ENCODE measurements at places on chromosomes 3 and 15.

DNA sequence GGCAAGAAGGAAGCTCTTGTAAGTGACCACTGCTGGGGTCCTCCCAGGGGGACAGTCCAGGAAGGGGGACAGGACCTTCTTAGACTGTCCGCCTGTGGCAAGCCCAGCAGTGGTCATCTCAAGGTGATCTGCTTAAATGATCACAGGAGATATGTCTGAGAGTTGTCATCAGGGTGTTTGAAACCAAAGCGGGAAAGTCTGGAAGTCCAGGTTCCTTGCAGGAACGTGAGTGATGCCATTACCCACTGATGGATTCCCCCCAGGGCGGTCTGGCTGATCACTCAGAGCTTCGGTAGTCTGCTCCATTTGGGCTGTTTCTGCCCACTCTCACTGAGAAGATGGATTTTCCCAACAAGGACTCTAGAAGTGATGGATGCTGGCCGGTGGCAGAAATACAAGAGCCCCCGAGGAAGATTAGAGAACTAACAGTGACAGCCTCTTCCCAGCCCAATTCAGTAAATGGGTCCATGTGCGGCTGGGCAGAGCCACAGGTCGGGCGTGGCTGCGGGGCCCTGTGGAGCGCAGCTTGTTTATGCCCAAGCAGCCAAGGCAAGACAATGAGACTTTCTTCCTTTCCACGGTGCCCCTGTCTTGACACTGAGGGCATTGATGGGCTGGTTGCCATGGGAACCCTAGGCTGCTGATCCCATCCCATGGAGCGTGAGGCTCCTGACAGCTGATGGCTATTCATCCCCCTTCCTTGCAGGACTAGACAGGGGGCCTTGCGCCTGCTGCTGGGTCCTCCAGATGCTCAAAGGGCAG is 9.5 kb downstream of the PCSK6 start:
- DNase-seq: no peak

- DNase-seq: no peak
Observed at GRCh38 chr3:74693251-74693650, 78.8 kb upstream of the CNTN3 start.

DNA sequence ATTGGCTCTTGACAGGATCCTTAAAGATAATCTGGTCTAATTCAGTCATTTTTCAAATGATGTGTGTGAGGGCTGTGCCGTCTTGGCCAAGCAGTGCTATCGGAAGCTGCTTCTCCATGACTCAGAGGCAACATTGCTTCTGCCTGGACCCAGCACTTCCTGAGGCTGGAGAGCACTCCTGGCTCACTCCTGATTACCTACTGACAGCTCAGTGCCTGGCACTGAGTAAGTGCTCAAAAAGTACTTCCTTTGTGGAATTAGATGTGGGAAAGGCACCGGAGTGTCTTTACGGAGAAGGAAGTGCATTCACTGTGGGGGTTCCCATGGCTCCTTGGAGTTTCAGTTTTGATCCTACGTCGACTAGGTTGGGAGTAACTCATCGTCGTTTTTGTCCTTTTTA is 86.9 kb upstream of the UBE3A start:
- no peak for DNase-seq

DNA sequence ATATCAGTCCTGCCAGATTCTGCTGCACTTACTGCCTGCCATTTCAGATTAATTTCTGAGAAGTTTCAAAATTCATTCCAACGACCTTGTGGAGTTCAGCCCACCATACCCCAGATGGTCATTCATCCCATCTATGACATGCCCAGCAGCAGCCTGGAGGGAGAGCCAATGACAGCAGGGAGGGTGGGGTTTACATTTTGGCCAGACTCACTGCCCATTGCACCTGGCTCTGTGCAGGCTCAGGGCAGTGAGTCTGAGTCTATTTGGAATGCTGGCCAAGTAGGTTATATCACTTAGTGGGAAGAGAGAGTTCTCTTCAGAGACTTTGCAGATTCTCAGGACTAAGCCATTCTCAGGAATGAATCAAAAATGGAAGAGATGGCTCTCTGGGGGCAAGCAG is 21.5 kb downstream of the SRPRB start:
- no peak for DNase-seq

- DNase-seq: no peak
Observed at GRCh38 chr3:67301556-67301955, 303.4 kb downstream of the KBTBD8 start.

DNA sequence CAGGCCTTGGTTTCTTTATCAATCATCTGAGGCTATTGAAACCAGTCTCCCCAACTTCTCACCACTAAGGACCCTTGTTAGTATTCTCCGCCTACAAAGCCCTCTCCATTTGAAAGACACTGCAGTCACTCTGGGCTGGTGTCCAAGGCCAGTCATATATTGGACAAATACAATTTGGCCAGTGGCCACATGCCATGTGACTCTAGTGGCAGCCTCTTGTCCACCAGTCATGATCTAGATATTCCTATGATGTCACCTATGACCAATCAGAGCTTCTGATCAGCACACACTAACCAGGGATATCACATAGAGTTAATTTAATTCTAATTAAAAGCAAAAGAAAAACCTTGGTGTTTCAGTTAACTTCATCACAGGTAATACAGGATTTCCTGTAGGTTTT is 68.2 kb downstream of the RAB11A start:
- no peak for DNase-seq

GRCh38 chr15:39404767-39405181 is 176.1 kb upstream of the THBS1 start:
- no peak for DNase-seq

DNA sequence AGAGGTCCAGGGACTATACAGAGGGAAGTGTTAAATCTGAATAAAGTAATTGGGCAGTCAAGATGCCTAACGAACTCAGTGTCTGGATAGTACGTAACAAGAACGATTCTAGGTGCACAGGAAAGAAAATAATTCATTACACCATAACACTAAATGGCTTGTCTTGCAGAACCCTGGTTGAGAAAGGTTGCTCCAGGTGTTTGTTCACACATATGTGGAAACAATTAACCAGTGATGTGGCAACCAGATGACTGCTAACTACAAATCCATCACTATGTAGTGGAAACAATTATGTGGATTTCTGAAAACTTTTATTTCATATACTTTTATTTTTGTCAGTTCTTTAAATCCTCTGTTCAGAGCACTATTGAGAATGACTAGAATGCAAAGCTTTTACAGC is 10.4 kb upstream of the HDC start:
- no peak for DNase-seq

GRCh38 chr3:158483701-158484235 is 87.2 kb upstream of the MLF1 start:
- DNase-seq: no peak

DNA sequence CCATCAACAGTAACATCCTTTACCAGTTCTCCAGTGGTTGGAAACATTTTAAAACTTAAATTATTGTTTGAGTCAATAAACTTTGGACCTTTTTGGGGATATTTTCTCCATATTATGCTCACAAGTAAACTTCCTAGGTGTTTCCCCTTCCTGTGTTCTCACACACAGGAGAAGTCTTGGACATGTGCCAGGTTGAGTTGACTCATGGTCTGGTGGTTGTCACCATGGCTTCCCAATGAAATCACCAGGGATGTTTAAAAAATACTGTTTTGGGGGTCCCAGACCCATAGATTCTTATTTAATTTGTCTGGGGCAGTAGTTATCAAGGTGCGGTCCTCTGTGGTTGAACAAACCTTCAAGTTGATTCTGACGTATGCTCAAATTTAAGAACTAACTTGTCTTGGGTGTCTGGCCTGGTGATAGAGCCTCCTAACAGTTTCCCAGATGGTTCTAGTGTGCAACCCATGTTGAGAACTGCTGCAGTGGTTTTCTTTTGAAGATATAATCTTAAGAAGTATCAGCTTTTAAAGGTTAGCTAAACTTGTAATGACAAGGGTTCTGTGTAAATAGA is 291.8 kb downstream of the EDEM1 start:
- no peak for DNase-seq

GRCh38 chr3:181729341-181729869 is 17.7 kb downstream of the SOX2 start:
- DNase-seq: no peak

- DNase-seq: peak; percentile 78
Observed at GRCh38 chr15:90249203-90249863, at the start of gene TTLL13. Gene TTLL13, plus strand, starts transcription at chr15:90249556. Its CDS starts 1,075 bp downstream, at chr15:90250631.

DNA sequence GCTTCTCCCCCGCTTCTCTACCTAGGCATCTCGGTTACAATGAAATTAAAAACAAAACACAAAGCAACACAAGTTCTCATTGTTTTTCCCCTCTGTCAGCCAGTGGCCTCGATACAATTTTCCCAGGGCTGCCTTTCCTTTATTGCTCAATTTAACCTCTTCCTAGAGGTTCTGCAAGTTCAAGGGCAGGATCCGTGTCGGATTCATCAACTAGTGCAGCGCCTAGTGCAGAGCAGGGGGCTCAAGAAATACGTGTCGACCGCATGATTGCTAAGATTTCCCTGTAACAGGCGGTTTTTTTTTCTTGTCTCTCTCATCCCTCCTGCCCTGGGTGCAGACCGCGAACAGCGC is 1.4 kb upstream of the BHLHE40 start:
- no peak for DNase-seq

DNA sequence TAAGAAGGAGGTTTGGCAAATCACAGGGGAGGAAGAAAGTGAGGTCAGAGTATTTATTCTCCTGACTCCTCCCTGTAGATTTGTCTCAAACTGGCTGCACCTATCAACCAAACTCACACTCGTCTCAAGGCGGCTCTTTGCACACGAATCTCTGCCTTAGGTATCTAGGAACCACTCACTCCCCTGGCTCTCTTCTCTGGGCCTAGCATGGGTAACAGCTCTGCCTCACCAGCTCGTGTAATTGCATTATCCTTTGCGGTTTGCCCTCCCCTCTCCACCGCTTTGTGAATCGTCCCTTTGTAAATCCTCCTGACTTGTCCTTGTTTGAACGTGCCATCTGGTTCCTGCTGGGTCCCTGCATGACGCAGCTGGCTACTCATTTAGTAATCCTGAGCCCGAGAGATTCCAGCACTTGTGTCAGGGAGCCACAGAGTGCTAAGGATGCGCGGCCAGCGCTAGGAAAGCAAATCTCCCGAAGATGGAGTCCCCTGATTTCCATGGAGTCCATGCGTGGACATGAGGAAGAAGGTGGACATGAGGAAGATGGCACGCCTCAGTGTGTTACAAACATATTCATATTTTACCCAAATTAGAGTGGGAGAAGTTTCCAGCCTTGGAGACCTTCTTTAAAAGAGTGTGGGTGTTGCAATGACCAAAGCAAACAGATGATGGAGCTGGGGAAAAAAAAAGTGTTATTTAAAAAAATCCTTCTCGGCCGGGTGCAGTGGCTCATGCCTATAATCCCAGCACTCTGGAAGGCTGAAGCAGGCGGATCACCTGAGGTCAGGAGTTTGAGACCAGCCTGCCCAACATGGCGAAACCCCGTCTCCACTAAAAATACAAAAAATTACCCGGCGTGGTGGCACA is 26.7 kb downstream of the NRROS start:
- DNase-seq: no peak

DNA sequence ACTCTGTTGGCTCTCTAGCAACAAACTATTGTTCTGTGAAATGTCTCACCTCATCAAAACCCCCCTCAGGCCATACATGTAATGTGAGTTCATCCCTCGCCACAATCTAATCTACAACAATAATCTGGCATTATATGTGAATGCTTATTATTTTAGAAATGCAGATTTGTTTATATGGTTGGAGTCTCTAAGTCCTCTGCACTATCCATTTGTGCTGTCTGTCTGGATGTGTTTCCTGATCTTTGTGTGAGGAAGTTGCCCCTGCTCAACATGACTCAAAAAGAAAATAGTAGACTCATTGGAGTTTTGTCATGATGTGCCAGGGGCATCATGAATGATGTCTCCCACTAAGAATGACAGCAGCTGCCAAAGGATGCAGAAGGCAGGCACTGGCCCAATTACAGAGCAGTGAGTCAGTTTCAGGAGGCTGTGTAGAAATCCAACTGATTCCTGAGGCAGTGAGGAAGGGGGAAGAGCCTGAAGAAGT is 161.6 kb upstream of the PDZRN3 start:
- DNase-seq: no peak

DNA sequence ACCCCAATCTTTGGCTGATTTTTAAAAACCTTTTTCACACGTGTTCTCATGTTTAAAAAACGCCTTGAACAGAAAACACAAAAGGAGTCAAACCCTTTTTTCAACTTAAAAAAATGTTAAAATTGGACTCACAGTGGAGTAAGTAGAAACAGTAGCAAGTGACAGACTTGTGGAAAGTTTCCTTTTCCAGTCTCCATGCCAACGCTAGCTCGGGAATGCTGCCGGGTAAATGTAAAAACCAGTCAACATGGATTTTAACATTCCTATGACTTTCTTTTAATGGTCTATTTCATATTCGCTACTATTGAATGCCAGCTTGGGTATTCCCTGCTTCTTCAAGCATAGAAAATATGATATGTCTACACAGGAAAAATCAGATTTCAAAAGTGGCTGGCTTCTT is 1.6 kb upstream of the PROK2 start:
- no peak for DNase-seq

DNA sequence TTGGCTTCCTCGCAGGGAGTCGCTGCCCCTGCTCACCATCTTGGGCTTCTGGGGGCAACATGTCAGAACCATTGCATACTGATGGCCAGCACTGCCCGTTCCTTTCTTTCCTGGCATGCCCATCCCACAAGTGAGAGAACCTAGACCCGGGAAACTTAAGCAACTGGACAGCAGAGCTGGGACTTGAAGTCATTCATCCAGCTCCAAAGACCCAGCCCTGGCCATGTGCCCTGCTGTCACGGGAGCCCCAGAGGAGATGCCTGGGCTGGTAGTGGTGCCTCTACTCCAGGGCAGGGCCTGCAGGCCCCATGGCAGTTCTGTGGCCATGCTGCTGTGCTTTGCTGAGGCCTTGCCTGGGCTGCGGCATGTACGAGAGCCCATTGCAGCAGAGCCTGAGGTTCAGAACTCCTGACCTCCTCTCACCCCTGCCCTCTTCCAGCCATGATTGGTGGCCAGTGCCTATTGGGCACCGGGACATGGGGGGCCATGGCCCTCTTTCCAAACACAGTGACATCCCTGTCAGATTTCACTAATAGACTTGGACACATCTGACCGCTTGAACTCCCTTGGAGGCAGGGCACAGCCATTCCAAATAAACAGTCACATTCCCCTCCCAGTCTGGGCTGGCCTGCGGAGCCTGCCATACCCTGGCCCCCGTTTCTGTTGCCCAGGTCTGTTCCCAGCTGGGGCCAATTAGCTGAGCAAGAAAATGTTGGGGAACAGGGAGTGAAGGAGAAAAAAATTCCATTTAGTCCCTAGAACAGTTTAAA is 115.9 kb downstream of the EEFSEC start:
- DNase-seq: no peak

DNA sequence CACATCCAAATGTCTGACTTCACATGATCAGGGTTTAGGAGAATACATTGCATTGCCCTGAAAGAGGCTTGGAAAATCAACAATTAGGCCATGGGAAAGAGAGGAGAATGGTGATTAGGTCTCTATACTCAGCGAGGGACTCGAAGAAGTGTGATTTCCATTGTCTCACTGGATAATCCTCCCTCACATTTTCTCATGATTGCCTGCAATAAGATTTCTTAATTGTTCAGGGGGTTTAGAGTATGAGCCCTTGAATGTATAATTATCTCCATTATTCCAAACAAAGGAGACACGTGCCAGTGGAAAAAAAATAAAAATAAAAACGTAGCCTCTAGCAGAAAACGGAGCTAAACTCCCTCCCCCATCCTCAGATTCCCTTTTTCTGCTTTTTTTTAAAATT is 173.2 kb downstream of the TPRG1 start:
- no peak for DNase-seq
